K562 (cell line): ENCODE measurements at places on chromosomes 5 and 9. TPM values are rescaled to one million over a fixed set of nuclear protein-coding genes. Genes with fewer than 3 reads are reported as not detected.

DNA sequence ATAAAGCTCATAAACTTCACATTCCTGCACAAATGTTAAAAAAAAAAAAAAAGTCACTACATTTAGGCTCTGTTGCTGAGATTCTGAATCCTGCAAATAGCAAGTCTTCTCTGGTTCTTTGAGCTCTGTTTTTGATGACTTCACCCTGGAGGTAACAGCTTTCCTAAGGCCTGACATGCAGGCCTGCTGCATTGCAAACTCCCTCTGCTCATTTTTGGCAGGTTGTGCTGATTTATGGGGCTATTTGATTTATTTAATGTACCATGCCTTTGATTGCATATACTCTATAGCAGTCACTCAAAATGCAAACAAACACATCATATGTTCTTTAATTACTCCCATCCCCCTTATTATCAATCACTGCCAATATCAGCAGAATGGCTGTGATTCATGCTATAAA lies 416.1 kb upstream of the IZUMO3 start:
- no peak for DNase-seq
- H3K36me3 ChIP-seq = no peaks in the 10 kb centered on the region
- no peak overlapping the region for H3K4me3 ChIP-seq
- H3K4me1 ChIP-seq = no peaks in the 10 kb centered on the region
- no peaks in the 10 kb centered on the region for H3K27me3 ChIP-seq
- H3K27ac ChIP-seq = no peak overlapping the region

- H3K4me3 ChIP-seq = no peak overlapping the region
- no peaks in the 10 kb centered on the region for H3K27me3 ChIP-seq
- no peaks in the 10 kb centered on the region for H3K36me3 ChIP-seq
- no peaks in the 10 kb centered on the region for H3K4me1 ChIP-seq
- no peak for DNase-seq
These were observed 1495.2 kb upstream of the C9orf72 start for GRCh38 chr9:29068461-29068860.

DNA sequence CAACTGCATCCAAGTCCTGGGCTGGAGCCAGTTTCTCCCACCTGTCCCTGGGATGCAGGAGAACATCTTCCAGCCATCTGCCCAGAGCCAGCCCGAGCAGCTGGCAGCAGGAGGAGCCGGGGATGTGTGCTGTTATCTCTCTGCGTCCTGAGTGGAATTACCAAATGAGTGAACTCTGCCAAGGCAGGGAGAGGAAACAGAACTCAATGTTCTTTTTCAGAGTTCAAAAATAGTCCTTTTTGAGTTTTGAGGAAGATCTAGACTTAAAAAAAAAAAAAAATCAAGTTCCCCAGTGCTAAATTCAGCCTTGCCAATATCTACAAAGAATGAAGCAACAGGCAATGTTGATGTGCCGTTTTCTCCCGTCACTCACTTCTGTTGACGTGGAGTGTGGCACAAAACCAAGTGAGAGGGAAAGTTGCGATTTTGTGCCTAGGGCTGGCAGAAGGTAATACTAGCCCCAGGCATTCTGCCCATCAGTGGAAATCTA lies 56.2 kb downstream of the TMOD1 start:
- no peaks in the 10 kb centered on the region for H3K4me1 ChIP-seq
- no peak overlapping the region for H3K4me3 ChIP-seq
- peaks cover 40% of the 10 kb centered on the region for H3K36me3 ChIP-seq
- no peaks in the 10 kb centered on the region for H3K27me3 ChIP-seq

- no peaks in the 10 kb centered on the region for H3K4me1 ChIP-seq
- H3K27ac ChIP-seq = no peak overlapping the region
- H3K36me3 ChIP-seq = no peaks in the 10 kb centered on the region
- no peak for DNase-seq
These were observed 203.6 kb upstream of the GRAMD2B start for GRCh38 chr5:126219616-126220015.

DNA sequence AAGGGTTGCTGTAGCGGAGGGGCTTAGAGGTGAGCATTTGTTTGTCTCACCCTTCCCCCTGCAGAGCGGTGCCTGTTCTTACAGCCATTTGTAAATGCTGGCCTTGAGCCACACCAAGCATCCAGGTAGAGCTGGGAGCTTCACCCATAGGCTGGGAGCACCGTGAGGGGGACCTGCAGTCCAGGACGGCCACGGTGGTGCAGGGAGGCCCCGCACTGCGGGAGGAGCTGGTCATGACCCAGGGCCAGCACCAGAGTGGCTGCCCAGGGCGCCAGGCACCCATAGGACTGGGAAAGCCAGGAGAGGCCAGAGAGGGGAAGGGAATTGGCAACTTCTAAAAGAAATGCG lies 197.3 kb upstream of the ADAMTS16 start:
- peaks cover 20% of the 10 kb centered on the region for H3K27me3 ChIP-seq
- no peak overlapping the region for H3K27ac ChIP-seq
- no peak for DNase-seq
- no peak overlapping the region for H3K4me3 ChIP-seq
- H3K4me1 ChIP-seq = no peaks in the 10 kb centered on the region

GRCh38 chr5:9456435-9457042 lies 89.3 kb downstream of the SEMA5A start:
- H3K36me3 ChIP-seq = no peaks in the 10 kb centered on the region
- no peak for DNase-seq
- H3K27me3 ChIP-seq = no peaks in the 10 kb centered on the region
- no peaks in the 10 kb centered on the region for H3K4me1 ChIP-seq

- H3K27me3 ChIP-seq = no peaks in the 10 kb centered on the region
- H3K27ac ChIP-seq = no peak overlapping the region
- no peak for DNase-seq
- no peak overlapping the region for H3K4me3 ChIP-seq
These were observed 78.6 kb downstream of the MRPS27 start for GRCh38 chr5:72241346-72242003.

DNA sequence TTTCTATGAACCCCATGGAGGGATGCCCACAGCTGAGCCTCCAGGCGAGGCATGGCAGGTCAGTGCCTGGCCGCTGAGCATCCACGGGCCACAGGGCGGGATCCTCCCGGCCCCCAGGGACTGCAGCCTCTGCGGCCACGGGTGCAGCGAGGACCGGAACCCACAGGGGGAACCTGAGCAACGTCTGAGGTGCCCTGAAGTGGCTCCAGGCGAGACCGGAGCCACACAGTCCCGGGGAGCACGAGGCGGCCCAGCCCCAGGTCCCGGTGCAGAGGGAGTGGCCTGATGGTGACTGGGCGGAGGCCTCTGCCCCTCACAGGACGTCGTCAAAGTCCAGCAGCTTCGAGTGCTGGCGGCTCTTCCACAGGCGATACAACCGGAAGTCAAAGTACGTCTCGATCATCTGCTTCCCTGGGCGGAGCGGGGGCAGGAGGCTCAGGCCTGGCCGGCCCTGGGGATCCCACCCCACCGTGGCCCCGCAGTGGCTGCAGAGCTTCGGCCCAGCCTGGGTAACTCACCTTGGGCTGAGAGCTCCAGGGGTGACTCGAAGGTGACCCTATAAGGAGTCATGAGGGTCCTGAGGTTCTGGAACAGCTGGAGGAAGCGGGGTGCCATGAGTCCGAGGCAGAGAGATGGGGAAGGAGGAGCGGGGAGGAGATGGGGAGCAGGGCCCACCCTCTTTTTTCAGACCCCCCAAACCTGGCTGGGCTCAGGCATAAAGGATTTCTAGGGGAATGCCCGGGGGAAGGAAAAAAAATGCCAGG lies 8.1 kb upstream of the ENTPD8 start:
- no peak for DNase-seq
- H3K36me3 ChIP-seq = peaks cover 36% of the 10 kb centered on the region
- H3K27me3 ChIP-seq = no peaks in the 10 kb centered on the region
- H3K4me3 ChIP-seq = no peak overlapping the region
- no peak overlapping the region for H3K27ac ChIP-seq
- H3K4me1 ChIP-seq = peaks cover 9% of the 10 kb centered on the region

DNA sequence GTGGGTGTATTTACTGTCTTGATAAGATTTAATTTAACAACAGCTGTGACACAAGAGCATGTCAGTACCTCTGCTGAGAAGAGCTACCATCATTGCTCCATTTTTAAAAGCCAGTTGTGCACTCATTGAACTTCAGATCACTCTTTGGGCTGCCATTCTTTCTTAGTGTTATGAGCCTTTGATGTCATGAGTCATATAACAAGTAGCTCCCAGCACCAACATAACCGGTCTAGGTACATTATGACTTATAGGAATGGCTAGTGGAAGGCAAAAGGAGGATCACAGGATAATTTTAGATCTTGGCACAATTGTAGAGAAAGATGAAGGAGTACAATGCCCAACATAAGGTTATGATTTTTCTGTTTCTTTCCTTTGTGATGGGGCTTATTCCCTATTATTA lies 170.8 kb upstream of the FBN2 start:
- no peak for DNase-seq
- H3K4me1 ChIP-seq = no peaks in the 10 kb centered on the region
- no peaks in the 10 kb centered on the region for H3K27me3 ChIP-seq

GRCh38 chr5:94470802-94471201 lies 147.6 kb downstream of the KIAA0825 start:
- H3K4me1 ChIP-seq = no peaks in the 10 kb centered on the region
- H3K27ac ChIP-seq = no peak overlapping the region
- H3K4me3 ChIP-seq = no peak overlapping the region
- no peaks in the 10 kb centered on the region for H3K36me3 ChIP-seq

- H3K4me1 ChIP-seq = peaks cover 14% of the 10 kb centered on the region; the same call in 2 of the 3 replicates
- peaks cover 35% of the 10 kb centered on the region; the same call in 2 of the 3 replicates for H3K36me3 ChIP-seq
- H3K27ac ChIP-seq = no peak overlapping the region
These were observed 6.0 kb downstream of the LRSAM1 start for GRCh38 chr9:127457191-127457878.

DNA sequence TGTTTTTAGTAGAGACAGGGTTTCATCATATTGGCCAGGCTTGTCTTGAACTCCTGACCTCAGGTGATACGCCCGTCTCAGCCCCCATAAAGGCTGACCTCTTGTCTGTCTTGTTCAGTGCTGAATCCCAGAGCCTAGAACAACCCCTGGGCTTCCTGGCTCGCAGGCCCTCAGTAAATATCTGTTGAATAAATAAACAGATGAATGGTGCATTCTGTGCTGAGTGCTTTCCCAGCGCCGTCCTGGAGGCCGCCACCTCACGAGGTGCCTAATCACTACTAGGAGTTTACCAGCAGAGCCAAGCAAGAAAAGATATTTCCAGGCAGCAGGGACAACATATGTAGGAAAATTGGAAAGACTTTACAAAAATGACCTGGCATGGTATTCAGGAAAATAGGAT lies 88.5 kb downstream of the SNX24 start:
- H3K27me3 ChIP-seq = no peaks in the 10 kb centered on the region
- H3K4me3 ChIP-seq = no peak overlapping the region
- no peak overlapping the region for H3K27ac ChIP-seq
- no peaks in the 10 kb centered on the region for H3K36me3 ChIP-seq

The FGF1 gene
- not detected in 2 replicates for total RNA-seq

The IL9 gene
- not detected in 2 replicates for total RNA-seq

The DBH gene
- total RNA-seq = not detected in 2 replicates

The MAMDC2 gene
- not detected in 2 replicates for total RNA-seq

The HTR4 gene
- total RNA-seq = not detected in 2 replicates

The WNT8A gene
- total RNA-seq = not detected in 2 replicates

The ENHO gene
- total RNA-seq = 0.24 TPM in 1 of 2 replicates, not detected in the other

The TGFBI gene
- total RNA-seq = 0.62 and 0.98 TPM in 2 replicates

The CDH10 gene
- not detected in 2 replicates for total RNA-seq
